Hepatocyte (in vitro differentiated cells): ENCODE measurements at places on chromosomes 11 and 22. TPM values are rescaled to one million over a fixed set of nuclear protein-coding genes. Genes with fewer than 3 reads are reported as not detected.

GRCh38 chr11:16993495-16993894 lies 20.7 kb downstream of the PLEKHA7 start:
- DNase-seq, result no peak

The CRYBB1 gene
- not detected in 2 replicates for total RNA-seq

The NPTXR gene
- total RNA-seq, result 3.1 and 3.8 TPM in 2 replicates

DNA sequence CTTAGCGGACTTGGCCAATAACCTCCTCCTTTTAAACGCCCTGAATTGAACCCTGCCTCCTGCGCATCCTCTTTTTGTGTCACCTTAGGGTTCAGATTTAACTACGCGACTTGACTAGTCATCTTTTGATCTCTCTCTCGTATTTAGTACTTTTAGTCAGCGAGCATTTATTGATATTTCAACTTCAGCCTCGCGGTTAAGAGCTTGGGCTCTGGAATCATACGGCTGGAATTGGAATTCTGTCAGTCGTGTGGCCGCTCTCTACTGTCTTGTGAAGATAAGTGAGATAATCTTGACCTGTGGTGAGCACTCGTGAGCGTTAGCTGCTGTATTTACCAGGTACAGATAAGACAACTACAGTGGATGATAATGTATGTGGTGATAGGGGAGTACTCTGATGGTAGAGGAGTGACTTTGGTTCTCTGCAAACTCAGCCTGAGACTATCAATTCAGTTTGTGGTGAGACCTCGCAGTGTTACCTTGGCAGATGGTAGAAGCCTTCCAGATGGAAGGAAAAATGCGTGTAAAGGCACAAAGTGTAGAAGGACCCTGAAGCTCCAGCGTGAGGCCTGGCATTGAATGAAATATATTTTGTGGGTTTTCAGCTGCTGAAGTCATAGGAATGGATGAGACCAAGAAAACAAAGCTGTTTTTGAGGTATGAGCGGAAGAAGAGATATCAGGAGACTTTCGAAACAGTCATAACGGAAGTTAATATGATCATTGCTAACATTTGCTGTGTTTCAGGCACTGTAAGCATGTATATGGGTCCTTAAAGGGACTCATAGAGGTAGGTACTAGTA lies 682 bp downstream of the ATM start:
- DNase-seq, result no peak

- peak; percentile 43 for DNase-seq
Measured at GRCh38 chr22:19892257-19892879, 37.7 kb upstream of the GNB1L start.

The PHLDA2 gene
- 7.1 and 8.5 TPM in 2 replicates for total RNA-seq

DNA sequence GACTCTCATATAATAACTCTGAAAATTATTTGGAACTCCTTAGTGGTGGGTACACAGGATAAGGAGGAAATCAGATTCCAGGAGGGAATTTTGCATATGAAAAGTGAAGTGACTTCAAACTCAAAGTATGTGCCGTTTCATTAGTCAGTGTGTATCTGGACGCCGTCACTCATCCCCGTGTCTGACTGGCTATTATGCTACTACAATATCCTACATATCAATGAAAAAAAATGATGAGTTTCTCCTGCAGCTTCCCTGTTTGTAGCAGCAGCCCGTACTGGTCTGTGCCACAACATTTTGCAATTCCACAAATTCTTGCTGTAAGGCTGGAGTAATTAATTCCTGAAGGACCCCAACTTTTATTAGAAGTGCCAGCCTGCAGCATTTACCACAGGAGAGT lies 16.5 kb downstream of the WT1 start:
- no peak for DNase-seq

- DNase-seq, result no peak
Measured at GRCh38 chr11:95676308-95676707, 113.3 kb downstream of the FAM76B start.

The OR6A2 gene
- 0.08 and 0.20 TPM in 2 replicates for total RNA-seq

DNA sequence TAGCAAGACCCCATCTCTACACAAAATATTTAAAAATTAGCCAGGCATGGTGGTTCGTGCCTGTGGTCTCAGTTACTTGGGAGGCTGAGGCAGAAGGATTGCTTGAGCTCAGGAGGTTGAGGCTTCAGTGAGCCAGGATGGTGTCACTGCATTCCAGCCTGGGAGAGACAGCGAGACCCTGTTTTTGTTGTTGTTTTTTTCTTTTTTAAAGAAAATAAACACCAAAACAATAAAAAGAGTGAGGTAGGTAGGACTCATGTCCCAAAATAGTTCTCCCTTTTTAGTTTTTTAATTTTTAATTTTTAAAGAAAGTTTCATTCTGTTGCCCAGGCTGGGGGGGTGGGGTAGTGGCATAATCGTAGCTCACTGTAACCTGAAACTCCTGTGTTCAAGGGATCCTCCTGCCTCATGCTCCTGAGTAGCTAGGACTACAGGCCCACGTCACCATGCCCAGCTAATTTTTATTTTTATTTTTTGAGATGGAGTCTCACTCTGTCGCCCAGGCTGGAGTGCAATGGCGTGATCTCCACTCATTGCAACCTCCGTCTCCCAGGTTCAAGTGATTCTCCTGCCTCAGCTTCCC lies 25.5 kb upstream of the MALAT1 start:
- no peak for DNase-seq

The BIK gene
- 2.0 and 10.6 TPM in 2 replicates for total RNA-seq

DNA sequence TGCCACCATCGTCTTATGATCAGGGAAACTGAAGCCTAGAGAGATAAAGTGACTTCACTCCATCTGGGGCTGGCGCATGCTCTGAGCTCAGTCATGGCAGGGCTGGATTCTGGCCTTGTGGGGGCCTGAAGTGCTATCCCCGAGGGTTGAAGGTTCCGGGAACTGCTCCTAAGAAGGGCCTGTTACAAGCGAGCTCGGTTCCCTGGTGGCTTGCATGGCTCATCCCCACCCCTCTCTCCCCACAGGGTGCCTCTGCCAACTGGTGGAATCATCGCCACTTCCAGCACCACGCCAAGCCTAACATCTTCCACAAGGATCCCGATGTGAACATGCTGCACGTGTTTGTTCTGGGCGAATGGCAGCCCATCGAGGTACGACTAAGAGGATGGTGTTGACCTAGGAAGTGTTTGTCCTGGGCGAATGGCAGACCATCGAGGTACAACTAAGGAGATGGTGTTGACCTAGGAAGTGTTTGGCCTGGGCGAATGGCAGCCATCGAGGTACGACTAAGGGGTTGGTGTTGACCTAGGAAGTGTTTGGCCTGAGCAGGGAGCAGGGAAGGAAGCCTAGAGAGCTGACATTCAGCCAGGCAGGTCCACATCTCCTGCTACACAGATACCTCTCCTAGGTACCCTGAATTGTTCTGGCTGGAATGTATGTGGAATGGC lies 19.9 kb downstream of the FADS2 start:
- no peak for DNase-seq

GRCh38 chr22:17105143-17106129 lies 15.7 kb downstream of the TMEM121B start:
- no peak for DNase-seq

GRCh38 chr11:119309411-119309810 lies 7.5 kb downstream of the MCAM start:
- no peak for DNase-seq

GRCh38 chr11:123268156-123268555 lies 73.1 kb upstream of the CLMP start:
- DNase-seq, result no peak

DNA sequence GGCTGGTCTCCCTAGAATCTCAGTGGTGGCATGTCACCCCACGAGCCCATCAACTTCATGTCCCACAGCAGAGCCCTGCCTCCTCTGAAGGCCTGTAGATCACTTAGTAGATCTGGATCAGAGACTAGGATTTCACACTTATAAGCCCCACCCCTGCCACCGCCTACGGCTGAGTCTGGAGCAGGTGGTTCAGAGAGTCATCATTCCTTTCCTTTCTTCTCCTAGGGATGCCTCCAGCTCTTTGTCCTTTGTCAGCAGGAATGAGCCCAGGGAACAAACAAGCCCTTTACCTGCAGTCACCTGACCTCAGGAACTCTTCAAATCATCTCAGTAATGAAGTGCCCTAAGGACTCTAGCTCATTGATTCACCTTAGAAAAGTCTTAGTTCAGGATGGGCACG lies 37.8 kb downstream of the SCGB1A1 start:
- peak; percentile 41 for DNase-seq

The UQCR10 gene
- 120 and 122 TPM in 2 replicates for total RNA-seq

- DNase-seq, result no peak
Measured at GRCh38 chr11:112590764-112591163, 330.1 kb upstream of the PLET1 start.

The SHISA8 gene
- not detected in 2 replicates for total RNA-seq

DNA sequence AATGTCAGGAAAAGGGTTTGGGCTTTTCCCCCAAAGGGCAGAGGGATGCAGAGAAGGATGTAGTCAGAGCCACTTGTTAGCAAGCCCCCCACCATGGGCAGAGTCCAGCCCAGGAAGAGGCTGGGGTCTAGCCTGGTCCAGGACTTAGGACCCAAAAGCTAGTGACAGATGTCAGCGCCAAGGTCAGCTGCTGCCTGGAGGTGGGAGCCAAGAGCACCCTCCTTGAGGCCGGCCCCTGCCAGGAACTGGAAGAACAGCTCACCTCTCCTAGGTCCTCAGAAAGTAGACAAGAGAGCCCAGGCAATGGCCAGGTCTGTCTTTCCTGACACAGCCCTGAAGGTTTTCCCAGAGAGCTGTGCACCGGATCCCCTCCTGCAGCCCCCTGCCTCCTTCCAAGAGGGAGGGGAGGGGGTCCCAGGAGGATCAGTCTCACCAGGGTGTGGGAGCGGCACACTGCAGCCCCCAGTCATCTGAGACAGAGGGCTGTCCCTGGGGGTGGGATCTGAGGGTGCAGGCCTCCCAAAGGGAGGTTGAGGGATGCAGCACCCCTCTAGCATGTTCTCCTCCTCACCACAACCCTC lies 14.6 kb upstream of the ARHGEF17 start:
- no peak for DNase-seq

DNA sequence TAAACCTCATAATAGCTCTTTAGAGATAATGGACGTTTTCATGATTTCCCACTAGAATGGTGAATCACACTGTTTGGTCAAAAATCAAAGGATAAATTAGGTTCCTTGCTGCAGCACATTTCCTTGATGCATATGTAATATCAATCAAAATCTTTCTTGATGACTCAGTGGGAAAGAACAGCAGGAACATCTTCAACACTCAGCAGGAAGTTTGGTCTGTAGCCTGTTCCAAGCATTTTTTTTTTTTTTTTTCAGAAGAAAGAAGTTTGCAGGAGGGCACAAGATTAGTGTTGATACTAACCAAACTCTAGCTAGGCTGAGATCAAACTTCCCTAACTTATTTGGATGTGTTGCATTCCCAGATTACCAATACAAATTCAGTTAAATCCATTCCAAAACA lies 1529.8 kb downstream of the FAM181B start:
- no peak for DNase-seq

DNA sequence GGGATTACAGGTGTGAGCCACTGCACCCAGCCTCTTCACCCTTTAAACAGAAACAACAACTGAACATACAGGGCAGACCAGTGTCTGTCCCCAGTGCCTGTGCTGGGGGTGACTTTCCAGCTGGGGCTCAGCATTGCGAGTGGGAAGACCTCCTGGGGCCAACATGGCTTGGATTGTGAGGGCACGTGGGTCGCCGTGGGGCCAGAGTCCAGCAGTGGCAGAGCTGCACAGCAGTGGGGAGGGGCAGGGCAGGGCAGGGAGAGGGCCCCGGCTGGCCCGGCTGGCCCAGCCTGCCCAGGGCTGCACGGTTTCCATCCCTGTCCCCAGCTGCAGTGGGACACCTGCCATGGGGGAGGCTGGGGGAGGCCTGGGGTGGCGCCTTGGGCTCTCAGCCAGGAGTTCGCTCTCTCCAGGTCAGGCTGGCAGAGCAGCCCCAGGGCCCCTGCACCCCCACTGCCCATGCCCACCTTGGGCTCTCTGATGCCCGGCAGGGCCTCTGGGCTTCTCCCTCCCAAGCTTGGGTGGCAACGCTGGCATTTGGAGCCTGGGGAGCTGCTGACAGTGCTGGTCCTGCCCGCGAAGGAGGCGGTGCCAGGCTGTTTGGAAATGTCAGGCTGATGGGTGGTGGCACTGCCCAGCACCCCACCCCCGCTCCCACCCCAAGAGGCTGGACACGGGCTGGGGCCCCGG lies 30.5 kb upstream of the CCDC188 start:
- no peak for DNase-seq

DNA sequence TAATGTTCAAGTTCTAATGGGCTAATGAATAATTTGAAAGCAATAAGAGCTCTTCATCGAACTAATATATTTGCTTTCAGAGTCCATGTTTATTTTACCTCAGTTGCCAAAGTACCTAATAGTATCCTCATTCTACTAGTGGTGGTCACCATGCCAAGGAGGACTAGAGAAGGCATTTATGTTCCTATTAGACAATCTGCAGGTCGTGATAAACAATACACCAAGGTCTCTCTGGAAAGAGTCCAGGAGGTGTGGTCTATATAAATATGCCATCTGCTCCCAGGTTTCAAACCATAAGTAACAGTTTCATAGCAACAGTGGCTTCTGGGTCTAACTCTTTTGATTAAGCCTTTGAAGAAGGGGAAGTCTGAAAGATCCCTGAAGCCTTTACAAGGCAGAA lies 42.9 kb downstream of the ARFGAP3 start:
- no peak for DNase-seq

The GP1BB gene
- total RNA-seq, result 1.0 and 2.5 TPM in 2 replicates

The OR51B5 gene
- total RNA-seq, result 0.20 TPM in 1 of 2 replicates, not detected in the other

GRCh38 chr11:88288560-88288959 lies 49.0 kb downstream of the CTSC start:
- DNase-seq, result no peak

The CPT1B gene
- total RNA-seq, result 24.8 and 27.5 TPM in 2 replicates

The MRGPRX3 gene
- total RNA-seq, result not detected in 2 replicates

The CCDC188 gene
- not detected in 2 replicates for total RNA-seq

The OR5A1 gene
- not detected in 2 replicates for total RNA-seq

The RAG1 gene
- 1.2 and 1.5 TPM in 2 replicates for total RNA-seq

GRCh38 chr22:27880778-27881394 lies 38.2 kb downstream of the PITPNB start:
- DNase-seq, result peak; percentile 79

The NTM gene
- 2.2 and 4.9 TPM in 2 replicates for total RNA-seq

GRCh38 chr11:83464160-83464944 lies 178.2 kb upstream of the CCDC90B start:
- no peak for DNase-seq

The OR2AG1 gene
- total RNA-seq, result 0.83 TPM in 1 of 2 replicates, not detected in the other

The PRPF19 gene
- 38.1 and 53.8 TPM in 2 replicates for total RNA-seq

The GGT1 gene
- 59.4 and 80.7 TPM in 2 replicates for total RNA-seq

The NRGN gene
- not detected in 2 replicates for total RNA-seq

DNA sequence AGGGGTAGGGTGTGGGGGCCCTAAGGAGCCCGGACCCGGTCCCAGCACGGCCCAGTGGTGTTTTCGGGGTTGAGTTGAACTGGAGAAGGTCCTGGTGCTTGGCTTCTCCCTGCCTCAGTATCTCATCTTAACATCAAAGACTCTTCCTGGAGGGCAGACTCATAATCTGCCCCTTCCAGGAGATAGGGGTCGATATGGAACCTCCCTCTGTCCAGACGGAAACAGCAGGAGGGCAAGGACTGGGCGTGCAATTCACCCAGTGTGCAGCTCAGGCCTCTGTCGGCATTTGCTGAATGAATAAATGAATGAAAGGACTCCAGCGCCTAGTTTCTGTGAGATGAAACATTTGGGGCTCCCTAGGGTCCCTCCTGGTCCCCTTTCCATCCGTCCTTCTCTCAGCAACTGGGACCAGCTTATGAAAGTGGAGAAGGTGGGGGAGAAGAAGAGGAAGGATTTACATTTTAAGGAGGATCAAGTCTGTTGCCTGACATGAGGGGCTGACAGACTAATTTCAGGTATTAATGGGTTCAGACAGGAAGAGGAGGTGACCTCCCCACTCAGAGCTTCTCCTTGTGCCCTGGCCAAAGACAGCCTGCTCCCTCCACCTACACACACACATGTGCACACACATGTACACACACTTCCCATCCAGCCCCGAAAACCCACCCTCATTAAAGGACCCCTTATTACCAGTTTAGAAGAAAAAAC lies 1.1 kb upstream of the SHISA8 start:
- DNase-seq, result no peak

GRCh38 chr11:128704517-128704916 lies 10.6 kb downstream of the FLI1 start:
- no peak for DNase-seq

The TUBGCP6 gene
- 14.0 and 26.2 TPM in 2 replicates for total RNA-seq
